ENCODE measurements at places on chromosomes 16 and 17.

DNA sequence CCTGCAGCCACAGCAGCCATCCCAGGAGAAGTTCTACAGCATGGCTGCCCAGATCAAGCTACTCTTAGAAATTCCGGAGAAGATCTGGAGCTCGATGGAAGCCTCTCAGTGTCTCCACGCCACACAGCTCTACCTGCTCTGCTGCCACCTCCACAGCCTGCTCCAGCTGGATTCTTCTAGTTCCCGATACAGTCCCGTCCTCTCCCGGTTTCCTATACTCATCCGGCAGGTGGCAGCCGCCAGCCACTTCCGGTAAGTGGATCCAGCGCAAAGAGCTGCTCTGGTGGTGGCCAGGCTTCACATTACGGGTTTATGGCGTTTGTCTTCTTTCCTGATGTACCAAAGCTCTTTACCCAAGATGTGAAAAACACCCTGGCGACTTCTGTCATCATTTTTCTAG, 3.6 kb downstream of the COG1 start:
- DNase-seq: peak; percentile 85

GRCh38 chr16:77991701-77992100, 30.6 kb upstream of the CLEC3A start:
- no peak for DNase-seq

- no peak for DNase-seq
These were observed 6.8 kb downstream of the PCTP start for GRCh38 chr17:55757659-55758058.

DNA sequence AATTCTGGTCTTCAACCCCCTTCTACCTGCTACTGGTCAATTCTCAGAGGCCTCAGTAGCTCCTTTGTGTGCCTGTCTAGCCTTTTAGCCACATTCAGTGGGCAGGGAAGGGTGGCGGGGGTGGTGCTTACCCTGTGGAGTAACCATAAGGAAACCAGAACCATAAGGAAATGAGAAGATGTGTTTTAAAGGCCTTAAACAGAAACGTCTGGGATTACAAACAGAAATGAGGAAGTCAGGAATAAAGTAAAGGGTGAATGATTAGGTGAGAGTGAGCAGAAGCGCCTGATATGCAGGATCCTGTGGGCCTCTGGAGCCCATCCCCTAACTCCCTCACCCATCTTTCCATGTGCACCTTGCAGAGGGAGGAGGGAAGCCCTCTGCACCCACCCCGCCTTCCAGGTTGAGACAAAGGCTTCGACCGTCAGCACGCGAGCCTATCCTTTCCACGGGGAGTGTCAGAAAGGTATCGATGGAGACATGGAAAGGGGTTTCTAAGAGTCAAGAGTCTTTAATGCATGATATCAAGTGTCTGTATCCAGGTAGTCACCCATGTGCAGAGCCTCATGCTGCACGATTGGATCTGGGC, 20.4 kb downstream of the KIAA0513 start:
- no peak for DNase-seq

DNA sequence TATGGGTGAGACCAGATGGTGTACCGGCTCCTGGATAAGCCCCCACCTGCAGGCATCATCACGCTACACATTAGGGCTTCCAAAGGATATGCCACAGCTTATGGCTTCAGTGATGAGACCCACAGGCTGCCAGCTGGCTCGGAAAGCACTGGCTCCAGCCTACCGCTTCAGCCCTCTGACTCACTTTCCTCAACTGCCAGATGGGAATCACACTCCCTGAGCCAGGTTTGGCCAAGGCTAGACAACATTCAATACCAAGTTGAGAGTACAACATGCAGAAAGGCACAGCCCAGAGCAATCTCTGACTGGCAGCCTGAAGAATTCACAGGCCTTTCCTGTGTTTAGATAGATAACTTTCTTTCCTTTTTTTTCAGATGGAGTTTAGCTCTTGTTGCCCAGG, 10.3 kb downstream of the CENPV start:
- no peak for DNase-seq

DNA sequence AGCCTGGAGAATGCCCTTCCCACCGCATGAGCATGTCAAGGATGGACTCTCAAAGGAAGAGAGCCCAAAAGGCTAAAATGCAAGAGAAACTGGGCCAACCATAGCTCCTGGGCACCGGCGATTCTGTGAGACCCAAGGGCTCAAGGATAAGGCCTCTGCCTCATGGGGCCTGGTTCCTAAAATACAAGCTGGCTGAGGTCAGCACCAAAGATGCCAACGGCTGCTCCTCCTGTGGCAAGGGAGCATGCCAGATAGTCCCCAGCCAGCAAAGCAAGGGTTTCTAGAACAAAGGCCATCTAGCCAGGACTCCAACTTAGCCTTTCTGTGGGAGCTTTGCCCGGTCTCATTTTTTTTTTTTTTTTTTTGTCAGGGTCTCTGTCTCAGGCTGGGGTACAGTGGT, 20.1 kb downstream of the GPRC5B start:
- no peak for DNase-seq

- DNase-seq: no peak
These were observed 293.8 kb upstream of the AXIN2 start for GRCh38 chr17:65855245-65855644.

DNA sequence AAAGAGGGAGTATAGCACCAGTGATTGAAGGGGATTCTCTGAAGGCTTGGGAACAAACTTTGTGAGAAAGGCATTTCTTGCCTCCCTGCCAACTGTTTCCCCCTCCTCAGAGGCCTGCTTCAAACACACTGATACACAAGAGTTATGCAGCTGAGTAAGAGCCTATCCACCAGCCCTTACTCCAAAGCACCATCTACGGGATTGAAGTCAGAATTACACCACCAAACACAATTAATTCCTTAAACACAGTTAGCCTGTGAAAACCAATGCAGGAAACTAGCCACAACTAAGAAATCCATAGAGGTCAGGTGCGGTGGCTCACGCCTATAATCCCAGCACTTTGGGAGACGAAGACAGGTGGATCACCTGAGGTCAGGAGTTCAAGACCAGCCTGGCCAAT, 138.3 kb downstream of the SHCBP1 start:
- DNase-seq: peak; percentile 52

- DNase-seq: no peak
These were observed 33.7 kb upstream of the NUDT16L1 start for GRCh38 chr16:4659363-4660353.

DNA sequence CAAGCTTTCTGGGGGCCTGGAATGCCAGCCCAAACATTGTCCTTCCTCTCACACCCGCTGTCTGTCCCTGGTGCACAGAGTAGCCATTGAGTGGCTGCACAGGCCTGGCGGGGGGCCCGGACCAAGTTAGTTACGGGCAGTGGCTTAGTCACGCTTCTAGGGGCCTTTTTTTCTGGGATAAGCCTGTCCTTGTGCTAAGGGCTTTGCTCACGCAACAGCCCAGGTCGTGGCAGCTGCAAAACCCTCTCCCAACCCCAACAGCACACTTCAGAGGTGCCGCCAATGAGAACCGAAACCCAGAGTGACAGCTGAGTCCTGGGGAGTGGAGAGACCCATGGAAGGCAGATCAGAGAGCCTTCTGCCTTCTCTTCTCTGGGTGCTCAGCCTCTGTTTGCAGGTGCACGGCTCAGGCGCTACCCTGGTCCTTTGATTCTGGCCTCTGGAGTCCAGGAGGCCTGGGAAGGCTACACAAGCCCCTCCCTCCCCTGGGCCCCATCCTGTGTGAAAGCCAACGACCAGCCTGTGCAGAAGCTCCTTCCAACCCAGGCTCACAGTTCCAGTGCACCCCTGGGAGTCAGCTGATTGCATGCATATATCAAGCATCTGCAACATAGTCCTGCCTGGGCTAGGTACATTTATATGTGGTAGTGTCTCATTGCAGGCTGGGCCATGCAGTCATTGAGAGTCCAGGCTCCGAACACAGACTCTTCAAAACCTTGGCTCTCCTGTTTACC, 9.1 kb downstream of the WSCD1 start:
- peak; percentile 5 for DNase-seq

DNA sequence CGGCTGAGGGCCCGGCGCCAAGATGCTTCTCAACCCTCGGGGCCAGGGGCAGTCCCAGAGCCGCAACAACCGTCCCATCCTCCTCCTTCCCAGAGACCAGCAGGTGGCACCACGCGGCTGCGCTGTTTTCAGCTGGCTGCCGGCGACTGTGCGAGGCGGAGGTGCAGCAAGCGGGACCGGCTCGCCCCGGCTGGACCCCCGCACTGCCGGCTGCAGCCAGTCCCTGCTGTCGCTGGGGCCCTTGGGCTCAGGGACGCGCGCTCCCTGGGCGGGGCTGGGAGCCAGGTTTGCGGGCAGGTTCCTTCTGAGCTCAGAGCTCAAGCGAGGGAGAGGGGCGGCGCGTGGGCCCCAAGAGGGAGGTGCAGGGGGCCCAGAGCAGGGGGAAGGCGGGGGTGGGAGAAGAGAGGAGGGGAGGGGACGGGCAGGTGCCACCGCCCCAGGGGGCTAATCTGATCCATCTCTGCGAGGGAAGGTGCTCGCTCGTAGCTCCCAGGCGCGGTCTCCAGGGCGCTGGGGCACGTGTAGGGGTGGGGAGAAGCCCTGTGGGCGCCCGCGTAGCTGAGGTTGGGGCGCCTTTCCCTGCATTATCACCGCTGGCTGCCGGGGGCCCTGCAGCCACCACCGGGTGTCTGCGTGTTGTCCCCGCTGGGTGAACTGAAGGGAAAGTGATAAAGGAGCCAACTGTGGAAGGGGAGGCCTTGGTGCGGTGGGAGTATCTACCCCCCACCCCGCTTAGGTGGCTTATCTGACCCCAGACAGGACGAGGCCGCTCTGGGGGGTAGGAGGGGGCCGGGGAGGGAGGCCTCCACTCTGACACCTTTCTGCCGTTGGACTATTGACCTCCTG, 24.2 kb downstream of the STAT5A start:
- DNase-seq: peak; percentile 68

GRCh38 chr17:63837480-63837879, 5.0 kb downstream of the SMARCD2 start:
- no peak for DNase-seq

DNA sequence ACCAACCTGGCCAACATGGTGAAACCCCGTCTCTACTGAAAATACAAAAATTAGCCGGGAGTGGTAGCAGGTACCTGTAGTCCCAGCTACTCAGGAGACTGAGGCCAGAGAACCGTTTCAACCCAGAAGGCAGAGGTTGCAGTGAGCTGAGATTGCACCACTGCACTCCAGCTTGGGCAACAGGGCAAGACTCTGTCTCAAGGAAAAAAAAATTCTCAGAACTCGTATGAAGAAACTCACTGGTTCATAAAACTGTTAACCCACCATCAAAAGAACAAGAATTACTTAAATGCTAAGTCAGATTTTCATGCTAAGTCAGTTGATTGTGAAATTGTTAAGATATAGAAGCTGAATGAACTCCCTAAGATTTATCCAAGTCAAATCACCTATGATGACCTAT, 31.3 kb downstream of the SLC39A11 start:
- no peak for DNase-seq

GRCh38 chr17:74499992-74500391, 31.3 kb downstream of the CD300LB start:
- DNase-seq: no peak

- DNase-seq: peak; percentile 32
These were observed 25.4 kb downstream of the RTN4RL1 start for GRCh38 chr17:1999557-2000251.

- no peak for DNase-seq
These were observed 158.6 kb upstream of the ZNF267 start for GRCh38 chr16:31714903-31715504.

GRCh38 chr16:72646615-72647014, 401.3 kb downstream of the ZFHX3 start:
- no peak for DNase-seq

GRCh38 chr16:22625967-22626366, 115.3 kb downstream of the NPIPB5 start:
- no peak for DNase-seq

GRCh38 chr16:2833776-2834175, 3.7 kb downstream of the ZG16B start:
- DNase-seq: no peak
